ENCODE measurements at places on chromosomes 13 and 19.

DNA sequence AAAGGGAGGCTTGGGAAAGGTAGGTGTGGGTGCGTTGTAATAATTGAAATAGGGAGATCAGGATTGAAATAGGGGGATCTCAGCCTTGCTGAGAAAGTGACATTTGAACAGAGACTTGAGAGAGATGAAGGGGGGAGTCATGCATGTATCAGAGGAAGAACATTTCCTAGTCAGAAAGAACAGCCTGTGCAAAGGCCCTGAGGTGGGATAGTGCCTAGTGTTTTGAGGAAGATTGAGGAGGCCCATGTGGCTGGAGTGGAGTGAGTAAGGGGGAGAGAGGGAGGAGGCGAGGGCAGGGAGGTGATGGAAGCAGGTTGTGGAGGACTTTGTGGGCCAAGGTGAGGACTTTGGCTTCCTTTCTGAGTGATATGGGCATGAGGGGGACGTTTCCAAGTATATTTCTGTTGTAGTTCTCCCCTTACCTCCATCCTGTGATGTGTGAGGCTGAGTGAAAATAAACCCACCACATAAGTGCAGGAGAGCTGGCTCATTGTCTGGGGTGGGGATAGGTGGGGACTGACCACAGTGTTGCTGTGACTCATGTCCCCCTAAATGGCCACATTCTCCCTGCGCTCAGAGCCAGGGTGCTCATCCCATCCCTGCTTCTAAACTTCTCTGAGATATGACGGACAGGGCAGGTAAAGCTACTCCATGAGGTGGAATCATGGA is 17.8 kb downstream of the ACTL9 start:
- no peak for DNase-seq

DNA sequence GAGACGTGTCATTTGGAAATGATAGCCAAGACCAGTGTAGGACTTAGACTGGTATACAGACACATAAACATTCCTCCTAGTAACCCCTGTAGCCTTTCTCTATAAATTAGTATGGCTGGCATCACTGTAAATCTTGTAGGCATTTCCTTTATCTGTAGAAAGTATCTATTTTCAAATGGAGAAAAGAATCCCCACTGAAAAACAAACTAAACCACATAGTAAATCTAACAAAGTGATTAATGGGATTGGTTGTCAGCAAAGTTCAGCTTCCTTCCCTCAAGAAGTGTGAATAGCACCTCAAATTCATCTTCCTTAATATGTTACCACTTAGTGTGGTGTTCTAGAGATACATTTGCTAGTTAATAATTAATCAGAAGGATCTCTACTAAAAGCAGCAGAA is 119.4 kb upstream of the NBEA start:
- DNase-seq = no peak

DNA sequence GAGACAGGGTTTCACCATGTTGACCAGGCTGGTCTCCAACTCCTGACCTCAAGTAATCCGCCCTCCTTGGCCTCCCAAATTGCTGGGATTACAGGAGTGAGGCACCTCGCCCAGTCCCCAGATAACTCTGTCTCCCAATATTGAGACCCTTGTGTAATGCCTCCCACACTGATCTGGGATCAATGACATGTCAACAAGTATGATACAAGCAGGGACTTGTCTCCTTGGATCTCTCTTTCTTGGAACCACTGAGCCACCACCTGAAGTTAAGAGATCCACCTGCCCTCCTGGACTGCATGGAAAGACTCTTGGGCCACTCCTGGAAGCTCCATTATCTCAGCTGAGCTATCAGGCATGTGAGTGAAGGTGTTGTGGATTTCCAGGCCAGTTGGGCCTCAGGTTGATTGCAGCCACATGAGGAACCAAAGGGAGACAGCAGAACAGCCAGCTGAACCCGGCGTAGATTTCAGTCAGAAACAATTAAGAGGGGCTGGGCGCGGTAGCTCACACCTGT is 15.1 kb downstream of the NFKBID start:
- DNase-seq = no peak

DNA sequence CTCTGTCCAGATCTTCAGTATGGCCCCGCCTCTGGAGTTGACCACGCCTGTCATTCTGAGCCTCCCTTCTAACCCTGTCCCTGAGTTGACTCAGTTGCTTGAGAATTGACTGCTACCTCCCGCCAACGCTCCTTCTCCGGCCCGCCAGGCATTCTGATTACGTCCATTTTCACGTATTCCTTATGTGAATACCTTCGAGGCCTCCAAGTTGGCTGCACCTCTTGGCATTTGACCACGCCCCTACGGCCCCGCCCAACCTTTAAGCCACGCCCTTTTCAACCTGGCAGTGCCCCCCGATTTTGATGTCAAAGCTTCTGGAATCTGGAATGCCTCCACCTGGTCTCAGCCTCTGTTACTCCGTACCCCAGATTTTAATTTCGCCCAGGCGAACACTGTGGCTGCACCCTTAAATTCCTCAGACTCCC is 1.7 kb upstream of the EML2 start:
- DNase-seq = peak; percentile 41

GRCh38 chr19:55173714-55174409 is 6.2 kb downstream of the SYT5 start:
- DNase-seq = no peak

DNA sequence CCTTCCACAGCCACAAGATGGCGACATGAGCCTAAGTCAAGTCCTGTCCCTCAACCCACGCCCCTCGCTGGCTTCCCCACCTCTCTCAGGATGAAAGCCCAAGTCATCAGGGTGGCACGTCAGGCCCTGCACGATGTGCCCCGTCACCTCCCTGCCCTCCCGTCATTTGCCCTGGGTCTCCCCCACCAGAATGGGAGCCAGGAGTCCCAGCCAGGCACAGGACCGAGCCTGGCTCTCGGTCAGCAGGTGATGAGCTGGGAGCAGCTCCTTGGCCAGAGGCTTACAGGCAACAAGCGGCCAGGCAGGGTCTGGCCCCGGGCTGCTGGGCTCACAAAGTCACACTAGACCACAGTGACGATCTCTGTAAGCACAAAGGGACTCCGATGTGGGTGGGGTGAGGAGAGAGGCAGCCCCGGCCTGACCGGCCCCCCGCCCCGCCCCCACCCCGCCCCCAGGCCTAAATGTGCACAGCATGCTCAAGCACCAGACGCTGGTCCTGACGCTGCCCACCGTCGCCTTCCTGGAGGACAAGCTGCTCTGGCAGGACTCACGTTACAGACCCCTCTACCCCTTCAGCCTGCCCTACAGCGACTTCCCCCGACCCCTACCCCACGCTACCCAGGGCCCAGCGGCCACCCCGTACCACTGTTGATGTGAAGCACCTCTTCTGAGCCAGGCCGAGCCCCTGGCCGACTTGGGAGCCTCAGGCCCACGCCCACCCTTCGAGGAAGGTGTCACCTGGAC is 7.3 kb downstream of the MRPL4 start:
- DNase-seq = peak; percentile 87

DNA sequence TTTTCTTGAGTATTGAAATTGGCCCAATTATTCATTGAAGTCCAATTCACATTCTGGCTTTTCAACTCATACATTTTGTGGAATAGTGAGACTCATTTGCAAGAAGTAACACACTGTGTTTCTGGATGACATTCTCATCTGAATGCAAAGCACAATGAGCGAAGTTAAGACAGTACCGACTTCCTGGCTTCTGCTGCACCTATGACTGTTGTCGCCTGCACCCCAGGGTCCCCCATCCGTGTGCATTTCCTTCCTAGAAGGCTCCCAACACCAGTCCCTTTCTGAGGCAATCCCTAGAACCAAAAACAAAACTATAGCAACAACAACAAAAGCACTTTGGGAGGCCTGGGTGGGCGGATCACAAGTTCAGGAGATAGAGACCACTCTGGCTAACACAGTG is 183.3 kb downstream of the SHISA2 start:
- no peak for DNase-seq

DNA sequence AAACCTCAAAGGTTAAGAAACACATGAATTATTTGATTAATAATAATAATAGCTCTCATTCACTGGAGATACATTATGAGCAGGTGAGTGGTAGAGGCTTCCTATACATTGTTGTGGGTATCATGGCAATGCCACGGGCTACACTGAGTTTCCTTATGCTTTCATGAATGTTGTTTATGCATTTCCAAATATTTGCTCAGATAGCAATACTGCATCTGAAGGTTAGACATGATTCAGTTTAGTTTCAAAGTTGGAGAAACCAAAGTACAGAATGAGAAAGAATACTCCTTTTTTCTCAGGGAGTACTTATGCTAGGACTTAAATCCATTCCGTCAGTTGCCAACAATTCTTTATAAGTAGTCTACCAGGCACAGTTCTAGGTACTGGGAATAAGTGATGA is 108.5 kb downstream of the FRY start:
- DNase-seq = no peak

- DNase-seq = no peak
These were observed 18.3 kb upstream of the ZNF846 start for GRCh38 chr19:9786819-9787218.

- no peak for DNase-seq
These were observed 150.2 kb downstream of the DCT start for GRCh38 chr13:94329277-94329676.

GRCh38 chr19:32828643-32829344 is 40.8 kb downstream of the SLC7A9 start:
- DNase-seq = no peak

- DNase-seq = no peak
These were observed 7.1 kb downstream of the RBM26 start for GRCh38 chr13:79398915-79399314.

- no peak for DNase-seq
These were observed 5.7 kb upstream of the ZNF461 start for GRCh38 chr19:36672368-36672767.

DNA sequence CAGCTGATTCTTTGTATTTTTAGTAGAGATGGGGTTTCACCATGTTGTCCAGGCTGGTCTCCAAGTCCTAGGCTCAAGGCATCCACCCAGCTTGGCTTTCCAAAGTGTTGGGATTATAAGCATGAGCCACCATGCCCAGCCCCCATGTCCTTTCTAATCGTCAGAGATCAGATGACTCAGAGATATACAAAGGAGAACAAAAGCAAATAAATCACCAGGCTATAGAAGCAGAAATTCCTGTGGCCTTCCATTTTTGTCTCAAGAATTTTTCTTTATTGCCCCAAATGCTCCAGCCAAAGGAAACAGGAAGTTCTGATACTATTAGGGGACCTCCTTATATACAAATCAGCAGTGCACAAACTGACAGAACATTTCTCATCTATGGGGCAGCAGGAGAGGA is 207.8 kb downstream of the RFC3 start:
- no peak for DNase-seq

GRCh38 chr19:41883463-41883820 is 458 bp downstream of the ARHGEF1 start:
- no peak for DNase-seq

GRCh38 chr13:47553329-47553977 is 447.6 kb downstream of the SUCLA2 start:
- DNase-seq = no peak

DNA sequence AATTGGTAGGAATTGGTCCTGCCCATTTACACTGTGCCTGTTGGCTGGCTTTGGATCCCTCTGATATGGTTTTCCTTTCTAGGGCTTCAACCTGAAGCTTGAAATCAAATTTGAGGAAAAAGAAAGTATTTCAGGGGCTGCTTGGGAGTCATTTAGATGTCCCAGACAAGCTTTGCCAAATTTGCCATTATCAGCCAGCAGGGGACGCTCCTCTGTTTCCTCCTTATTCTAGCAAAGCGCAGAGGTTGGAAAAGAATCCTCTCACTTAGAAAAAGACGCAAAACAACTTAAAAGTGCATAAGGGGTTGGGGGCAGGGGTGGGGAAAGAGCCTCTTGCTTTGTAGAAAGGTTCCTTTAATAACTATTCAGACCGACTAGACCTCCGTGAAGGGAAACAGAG is 1211.1 kb upstream of the PCDH20 start:
- no peak for DNase-seq

GRCh38 chr13:35856084-35856483 is 275.1 kb downstream of the DCLK1 start:
- no peak for DNase-seq

GRCh38 chr13:20161275-20161950 is 561 bp upstream of the GJA3 start:
- DNase-seq = peak; percentile 73

DNA sequence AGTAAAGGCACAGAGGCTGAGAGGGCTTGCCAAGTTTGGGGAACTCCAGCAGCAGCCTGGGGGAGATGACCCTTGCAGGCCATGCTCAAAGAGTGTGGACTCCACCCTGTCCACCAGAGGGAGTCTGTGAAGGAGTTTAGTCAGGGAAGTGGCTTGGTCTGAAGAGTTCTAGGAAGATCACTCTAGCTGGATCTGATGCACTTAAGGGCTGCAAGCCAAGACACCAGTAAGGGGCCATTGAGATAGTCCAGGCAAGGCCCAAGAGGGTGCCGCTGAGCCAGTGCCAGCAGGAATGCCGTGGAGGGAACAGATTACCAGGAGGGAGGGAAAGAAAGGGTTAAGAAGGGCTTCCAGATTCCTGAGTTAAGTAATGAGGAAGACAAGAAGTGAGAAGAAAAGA is 68.7 kb downstream of the ZAR1L start:
- peak; percentile 19 for DNase-seq

GRCh38 chr13:35496761-35497386 is 20.4 kb upstream of the MAB21L1 start:
- DNase-seq = no peak

DNA sequence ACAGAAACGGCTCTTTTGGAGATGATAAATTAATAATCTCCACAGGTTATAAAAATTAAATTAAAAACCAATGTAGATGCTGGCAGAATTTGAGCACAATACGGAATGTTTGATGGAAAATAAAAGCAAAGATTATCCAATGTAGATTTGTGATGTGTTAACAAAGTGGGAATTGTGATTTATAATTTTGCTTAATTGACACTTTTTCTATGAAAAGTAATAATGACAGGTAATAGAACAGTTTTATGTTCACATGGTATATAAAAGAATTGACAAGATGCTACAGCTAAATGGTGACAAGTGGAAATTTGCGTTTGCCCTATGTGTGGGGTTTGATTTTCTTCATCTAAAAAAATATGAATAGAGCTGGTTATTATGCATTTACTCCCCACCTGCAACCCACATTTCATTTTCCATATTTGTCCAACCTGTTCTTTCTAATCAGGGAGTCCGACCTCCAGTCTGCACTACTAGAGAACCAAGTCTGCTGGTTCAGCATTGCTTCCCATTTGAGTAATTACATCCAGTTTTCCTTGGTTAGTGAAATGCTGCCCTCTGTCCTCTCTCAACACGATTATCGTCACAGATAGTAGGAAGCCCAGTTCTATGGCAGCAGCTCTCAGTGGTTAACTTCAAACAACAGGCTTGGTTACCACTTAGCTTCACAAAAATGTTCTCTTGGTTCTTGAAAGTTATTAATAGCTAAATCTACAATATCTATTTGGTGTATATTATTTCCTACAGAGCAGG is 61.4 kb upstream of the SLITRK1 start:
- no peak for DNase-seq

GRCh38 chr19:46898731-46899130 is 37.9 kb downstream of the ARHGAP35 start:
- no peak for DNase-seq

- DNase-seq = no peak
These were observed 1.2 kb downstream of the ZSWIM4 start for GRCh38 chr19:13796301-13797057.

Data from activated CD8-positive, alpha-beta memory T cell treated with anti-CD3 and anti-CD28 coated beads, Interleukin-2, amount 50 U/mL, for 4 hours (primary cell).